ENCODE measurements at places on chromosomes 11 and 22. TPM values are rescaled to one million over a fixed set of nuclear protein-coding genes. Genes with fewer than 3 reads are reported as not detected.

DNA sequence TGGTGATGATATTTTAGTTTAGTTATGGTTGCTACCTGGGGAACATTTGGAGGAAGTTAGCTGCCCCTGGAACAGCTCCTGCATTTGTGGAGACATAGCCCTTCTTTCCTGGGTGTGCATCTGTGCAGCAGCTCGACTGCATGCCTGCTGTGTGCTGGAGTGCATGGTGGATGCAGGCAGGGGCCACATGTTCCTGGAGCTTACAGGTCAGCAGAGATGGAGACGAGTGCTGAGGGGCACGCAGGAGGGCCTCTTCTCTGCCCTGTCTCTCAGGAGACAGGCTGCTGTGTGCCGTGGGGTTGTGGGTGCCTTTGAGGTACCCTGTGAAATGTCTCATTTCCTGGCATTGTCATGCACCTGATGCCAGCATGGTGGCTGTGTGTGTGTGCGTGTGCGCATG, 87.5 kb downstream of the TBC1D22A start:
- no peak for DNase-seq

GRCh38 chr11:109972181-109972715, 120.9 kb upstream of the ZC3H12C start:
- DNase-seq = peak; percentile 78

- no peak for DNase-seq
Measured at GRCh38 chr11:79510960-79511359, 70.1 kb upstream of the TENM4 start.

DNA sequence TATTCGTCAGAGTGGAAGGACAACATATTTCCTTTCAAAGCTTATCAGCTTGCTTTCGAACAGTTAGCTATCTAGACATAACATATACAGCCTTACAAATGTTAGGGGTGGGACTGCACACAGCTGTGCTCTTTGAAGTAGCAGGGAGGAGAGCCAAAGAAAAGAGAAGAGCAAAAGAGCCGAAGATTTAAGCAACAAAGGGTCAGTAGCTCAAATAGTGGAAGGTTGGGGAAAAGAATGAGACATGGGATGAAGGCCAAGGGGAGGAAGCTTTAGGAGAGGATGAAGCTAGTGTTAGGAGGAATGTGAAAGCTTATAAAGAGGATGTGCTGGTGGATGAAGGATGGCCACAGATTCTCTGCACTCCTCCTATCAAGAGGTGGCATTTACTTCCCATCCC, 31.8 kb upstream of the IGSF22 start:
- DNase-seq = peak; percentile 27

DNA sequence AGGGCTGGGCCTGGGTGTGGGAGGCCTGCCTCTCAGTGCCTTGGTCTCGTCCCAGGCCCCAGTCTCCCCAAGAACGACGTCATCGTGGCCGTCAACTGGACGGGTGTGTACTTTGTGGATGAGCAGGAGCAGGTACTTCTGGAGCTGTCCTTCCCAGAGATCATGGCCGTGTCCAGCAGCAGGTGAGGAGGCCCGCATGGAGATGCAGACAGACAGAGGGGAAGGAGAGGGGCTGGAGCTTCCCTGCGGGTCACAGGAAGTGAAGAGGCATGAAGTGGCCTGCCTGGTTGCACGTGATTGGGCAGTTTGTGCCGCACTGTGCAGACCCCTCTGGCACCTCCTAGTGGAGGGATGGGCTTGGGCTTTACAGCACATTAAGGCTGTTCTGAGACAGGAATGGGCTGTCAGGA, 70.4 kb downstream of the MYO7A start:
- DNase-seq = no peak

GRCh38 chr11:73331138-73331916, 23.3 kb downstream of the ARHGEF17 start:
- DNase-seq = peak; percentile 64

DNA sequence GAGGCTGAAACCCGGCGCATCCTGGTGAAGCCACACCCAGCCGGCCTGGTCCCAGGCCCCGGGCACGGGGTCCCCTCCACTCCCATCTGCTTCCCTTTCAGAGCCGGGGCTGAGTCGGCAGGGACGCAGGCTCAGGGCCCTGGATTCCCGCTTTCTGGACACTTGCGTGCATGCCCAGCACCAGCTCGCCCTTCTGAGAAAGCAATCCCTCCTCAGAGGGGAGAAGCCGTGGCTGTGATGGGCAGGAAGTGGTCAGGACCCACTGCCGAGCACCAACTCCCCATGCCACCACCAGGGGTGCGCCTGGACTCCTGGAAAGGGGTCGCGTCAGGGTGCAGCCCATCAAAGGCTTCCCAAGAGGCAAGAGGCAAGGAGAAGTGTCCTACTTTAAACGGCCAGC, 15.1 kb downstream of the CDKN1C start:
- no peak for DNase-seq

DNA sequence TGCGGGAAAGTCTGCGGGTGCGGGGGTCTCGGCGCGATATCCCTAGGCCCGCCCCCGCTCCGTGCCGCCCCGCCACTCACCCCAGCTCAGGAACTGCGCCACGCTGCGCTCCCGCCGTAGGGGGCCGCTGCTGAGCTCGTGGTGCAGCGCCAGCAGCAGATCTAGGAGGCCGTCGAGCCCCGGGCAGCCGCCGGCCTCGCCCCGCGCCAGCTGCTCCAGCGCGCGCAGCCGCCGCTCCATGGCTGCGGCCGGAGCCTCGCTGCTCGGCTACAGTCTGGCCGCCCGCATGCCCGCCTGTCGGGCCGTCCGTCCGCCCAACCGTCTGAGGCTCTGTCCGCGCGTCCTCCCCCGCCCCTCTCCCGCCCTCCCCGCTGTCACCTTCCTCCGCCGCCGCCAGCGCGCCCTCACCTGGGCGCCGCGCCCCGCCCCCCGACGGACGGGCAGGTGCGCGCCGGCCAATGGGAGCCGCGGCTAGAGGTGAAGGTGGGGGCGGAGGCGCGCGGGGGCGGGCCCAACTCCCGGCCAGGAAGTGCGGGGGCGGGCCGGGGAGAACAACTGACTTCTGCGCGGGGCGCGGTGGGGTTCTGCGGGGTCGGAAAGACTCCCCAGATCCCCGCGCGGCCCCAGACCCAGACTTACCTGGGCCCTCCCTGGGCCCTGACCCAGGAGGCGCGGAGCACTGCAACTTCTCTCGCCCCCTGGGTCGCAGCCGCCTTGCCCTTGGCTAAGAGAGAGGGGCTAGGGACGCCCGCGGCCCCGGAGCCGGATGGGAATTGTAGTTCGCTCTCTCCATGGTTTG, at the start of gene CDC42BPG:
Gene CDC42BPG, minus strand, starts transcription at position 324 of the 799 bp plus-strand sequence. Its CDS starts 84 bp downstream, at position 240.
- DNase-seq = peak; percentile 78

DNA sequence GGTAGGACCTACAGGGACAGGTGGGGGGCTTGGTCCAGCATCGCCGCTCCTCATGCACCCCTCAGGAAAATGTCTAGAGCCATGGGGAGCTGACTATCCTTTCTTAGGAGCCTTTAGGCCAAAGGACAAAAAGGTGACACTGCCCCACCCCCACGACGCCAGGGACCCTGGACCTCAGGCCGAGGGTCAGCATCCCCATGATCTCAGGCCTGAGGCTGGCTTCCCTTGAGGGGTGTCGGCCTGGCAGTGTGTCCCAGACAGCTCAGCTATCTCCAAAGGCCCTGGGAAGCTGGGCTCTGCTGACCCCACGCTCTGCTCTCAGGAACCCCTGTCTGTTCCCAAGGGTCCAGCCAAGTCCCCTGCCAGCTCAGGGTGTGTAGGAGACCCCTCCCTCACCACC, 16.3 kb downstream of the MRGPRG start:
- no peak for DNase-seq

DNA sequence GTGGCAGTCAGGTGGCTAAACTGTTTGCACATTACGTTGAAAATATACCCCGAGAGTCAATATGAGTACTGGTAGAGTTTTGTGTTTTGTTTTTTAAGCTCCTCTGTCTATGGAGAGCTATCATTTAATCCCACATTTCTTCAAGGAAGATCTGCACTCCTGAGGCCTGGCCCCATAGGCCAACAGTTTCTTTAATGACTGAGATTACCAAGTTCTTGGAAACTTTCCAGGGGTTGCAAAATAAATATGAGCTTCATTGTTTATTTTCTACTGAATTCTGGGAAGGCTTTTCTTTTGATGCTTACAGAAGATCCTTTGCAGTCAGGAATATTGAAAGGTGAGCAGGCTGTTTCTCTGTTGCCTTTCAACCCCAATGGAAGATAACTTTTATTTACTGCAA, 452.0 kb downstream of the JRKL start:
- DNase-seq = no peak

GRCh38 chr11:66595245-66595904, 2.4 kb downstream of the CCS start:
- no peak for DNase-seq

DNA sequence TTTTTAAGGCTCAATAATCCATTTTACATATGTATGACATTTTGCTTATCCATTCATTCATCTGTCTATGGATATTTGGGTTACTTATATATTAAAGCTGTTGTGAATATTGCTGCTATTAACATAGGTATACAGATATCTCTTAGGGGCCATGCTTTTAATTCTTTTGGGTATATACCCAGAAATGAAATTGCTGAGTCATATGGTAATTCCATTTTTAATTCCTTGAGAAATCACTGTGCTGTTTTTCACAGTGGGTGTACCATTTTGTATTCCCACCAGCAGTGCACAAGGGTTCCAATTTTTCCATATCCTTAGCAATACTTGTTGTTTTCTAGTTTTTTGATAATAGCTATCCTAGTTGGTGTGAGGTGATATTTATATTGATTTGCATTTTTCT, 19.0 kb downstream of the PRMT3 start:
- DNase-seq = no peak

DNA sequence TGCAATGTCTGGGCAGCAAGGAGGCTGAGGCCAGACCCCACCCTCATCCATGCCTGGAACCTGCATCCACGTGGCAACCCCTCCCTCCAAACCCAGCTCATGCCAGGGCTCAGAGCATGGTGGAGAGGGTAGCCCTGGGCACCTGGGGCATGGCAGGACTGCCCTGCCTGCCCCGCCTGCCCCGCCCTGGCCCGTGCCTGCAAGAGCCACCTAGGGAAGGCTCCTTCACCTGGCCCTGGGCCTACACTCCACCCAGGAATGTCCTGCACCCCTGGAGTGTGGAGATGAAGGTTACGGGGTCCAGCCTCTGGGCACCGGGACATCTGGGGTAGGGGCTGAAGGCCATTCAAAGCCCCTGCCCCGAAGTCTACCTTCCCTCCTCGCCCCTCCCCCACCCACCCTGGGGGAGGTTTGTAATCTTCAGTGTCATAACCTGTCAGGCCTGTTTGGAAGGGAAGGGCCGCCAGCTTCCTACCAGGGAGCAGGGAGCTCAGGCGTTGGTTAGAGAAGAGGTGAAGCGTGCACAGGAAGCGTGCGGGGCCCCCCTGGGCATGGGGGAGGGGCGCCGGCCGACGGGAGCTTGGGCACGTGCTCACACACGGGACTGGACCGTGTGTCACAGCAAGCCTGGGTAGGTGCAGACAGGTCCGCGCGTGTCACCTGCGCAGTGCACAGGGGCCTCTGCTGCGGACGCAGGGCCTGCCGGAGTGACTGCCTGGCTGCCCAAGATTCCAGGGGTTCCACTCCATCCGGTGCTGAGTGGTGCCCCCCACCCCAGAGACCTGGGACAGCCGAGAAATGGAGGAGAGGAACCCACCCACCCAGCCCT, 30.7 kb upstream of the TH start:
- DNase-seq = no peak

DNA sequence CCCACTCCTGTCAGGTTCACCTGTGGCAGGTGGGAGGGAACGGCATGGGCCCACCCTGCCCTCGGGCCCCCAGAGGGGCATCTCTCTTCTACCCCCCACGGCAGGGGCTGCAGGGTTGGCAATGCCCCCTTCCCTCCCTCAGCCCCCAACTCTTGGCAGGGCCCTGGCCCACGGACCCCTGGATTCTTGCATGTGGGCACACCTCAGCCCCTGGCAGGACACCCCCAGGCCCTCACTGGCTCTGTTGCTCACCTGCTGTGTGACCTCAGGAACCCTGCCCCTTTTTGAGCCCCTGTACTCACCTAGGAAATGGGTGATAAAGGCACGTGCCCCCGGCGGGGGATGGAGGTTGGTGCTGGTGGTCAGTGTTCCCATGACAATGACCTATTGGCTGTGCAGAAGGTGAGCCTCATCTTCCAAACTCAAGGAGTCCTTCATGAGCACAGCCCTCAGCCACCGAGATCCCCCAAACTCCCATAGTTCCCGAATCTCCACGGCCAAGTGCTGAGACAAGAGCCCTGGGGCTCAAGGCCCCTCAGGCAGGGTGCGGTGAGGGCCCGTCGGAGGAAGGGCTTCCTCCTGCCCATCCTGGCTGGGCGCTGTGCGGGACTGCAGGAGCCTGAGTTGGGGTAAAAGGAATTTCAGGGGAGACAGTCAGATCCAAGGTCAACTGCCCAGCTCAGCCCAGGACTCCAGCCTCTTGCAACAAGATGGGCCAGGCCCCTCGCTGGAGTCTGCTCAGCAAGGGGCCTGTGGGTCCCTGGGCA, 198.2 kb downstream of the IGLL1 start:
- no peak for DNase-seq

DNA sequence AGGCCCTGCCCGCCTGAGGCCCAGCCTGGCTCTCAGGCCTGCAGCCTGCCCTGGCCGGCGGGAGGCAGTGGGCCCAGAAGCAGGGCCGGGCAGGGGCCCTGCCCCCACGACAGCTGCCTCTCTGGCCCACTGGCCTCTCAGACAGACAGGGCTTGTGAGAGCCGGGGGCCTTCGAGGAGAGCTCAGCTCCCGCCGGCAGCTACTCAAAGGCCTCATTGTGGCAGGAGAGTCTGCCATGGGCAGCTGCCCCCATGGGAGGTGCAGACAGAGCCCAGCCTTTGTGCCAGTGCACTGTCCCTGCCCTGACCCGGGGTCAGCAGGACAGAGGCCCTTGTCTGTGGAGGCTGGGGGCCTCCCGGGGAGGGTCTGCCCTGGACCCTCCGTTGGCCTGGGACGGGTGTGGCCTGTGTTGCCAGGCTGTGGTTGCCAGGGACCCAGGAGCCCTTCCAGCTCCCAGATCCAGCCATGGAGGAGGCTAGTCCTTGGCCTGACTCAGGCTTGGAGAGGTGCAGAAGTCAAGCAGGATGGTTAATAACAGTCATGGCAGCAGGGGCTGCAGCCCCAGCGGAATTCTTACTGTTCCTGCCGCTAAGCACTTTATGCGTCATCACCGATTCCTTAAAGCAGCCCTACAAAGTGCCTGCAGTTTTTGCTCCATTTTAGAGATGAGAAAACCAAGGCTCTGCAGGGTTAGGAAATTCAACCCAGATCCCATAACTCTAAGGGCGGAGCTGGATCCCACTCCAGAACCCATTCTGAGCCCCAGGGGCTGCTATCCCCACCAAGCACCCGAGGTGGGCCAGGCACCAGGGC, 12.5 kb downstream of the FLRT1 start:
- DNase-seq = peak; percentile 81

- DNase-seq = no peak
Measured at GRCh38 chr11:119324189-119324588, 7.3 kb upstream of the MCAM start.

GRCh38 chr22:35253946-35254345, 3.3 kb upstream of the HMGXB4 start:
- DNase-seq = no peak

The NAALAD2 gene
- total RNA-seq = 5.5 TPM

The CASP5 gene
- 0.09 TPM for total RNA-seq

The NEFH gene
- total RNA-seq = 0.58 TPM

The ADSL gene
- 167 TPM for total RNA-seq

The KCNJ4 gene
- 0.27 TPM for total RNA-seq

All from muscle of leg (tissue), 16 donors.